Islet precursor cell (in vitro differentiated cells): ENCODE measurements at places on chromosomes 16 and 17.
A peak's percentile ranks its signal among the peaks of the same experiment; 100 is the strongest.

DNA sequence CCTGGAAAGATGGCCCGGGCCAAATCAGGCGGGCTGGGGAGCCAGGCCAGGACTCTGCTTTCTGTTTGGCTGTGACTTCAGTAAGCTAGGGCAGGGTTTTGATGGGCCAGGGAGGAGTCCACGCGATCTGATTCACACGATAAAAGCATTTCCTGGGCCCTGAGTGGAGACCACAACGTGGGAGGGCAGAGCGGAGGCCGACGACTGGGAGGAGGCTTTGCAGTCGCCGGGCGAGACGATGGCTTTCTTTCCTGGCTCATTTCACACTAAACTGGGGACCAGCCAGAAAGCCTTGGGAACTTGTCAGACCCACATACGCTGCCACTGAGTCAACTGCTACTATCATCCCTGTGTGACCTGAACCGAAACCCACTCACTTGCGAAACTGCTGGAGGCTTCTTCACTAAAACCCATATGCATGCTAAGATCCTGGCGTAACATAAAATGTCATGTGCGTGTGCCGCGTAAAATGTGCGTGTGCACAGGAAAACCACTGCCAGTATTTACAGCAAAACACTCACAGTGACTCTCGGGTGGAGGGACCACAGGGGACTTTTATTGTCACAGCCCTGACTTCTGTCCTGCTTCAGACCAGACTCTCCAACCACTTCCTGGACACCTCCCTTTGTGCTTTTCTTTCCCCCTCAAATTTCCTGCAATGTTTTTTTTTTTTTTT, 14.2 kb upstream of the RHBDF2 start:
- no peak for DNase-seq

GRCh38 chr16:58284469-58284868, 10.4 kb downstream of the PRSS54 start:
- no peak for DNase-seq

GRCh38 chr17:73719588-73720071, 75.4 kb upstream of the SDK2 start:
- peak; percentile 92 for DNase-seq

GRCh38 chr17:74767111-74767516, 9.0 kb downstream of the NAT9 start:
- no peak for DNase-seq

GRCh38 chr17:76635039-76635438, 8.5 kb downstream of the ST6GALNAC1 start:
- no peak for DNase-seq

- DNase-seq, result no peak
Measured at GRCh38 chr17:8849311-8850041, 18.0 kb downstream of the PIK3R6 start.
